ENCODE measurements at places on chromosomes 5 and 9. TPM values are rescaled to one million over a fixed set of nuclear protein-coding genes. Genes with fewer than 3 reads are reported as not detected.

ZNF483 gene
- 0.36 TPM for total RNA-seq

FOXI1 gene
- total RNA-seq = 0.16 TPM

CTNND2 gene
- not detected for total RNA-seq

FAM169A gene
- 1.5 TPM for total RNA-seq

NCS1 gene
- total RNA-seq = 19.7 TPM

SNCB gene
- total RNA-seq = not detected

IL5 gene
- not detected for total RNA-seq

HSPB3 gene
- not detected for total RNA-seq

GRCh38 chr5:1725641-1726468 lies 73.8 kb downstream of the MRPL36 start:
- no peak for ATAC-seq

DNA sequence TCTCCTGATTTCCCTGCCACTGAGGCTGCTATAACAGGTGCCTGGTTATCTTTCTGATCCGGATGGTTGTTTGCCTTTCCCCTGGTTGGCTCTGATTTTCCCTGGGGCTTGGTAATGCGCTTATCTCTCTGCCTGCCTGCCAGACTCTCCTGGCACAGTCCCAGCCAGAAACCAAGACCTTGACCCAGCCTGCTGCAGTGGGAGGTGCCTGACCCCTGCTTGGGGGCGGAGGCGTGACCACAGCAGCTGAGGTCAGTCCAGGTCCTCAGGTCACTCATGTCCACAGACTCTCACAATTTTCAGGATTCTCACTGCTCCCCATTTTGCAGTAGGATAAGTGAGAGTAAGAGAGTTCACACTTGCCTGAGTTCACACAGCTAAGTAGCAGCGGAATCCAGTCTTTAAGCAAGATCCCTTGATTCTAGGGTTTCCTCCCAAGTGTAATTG lies 24.4 kb upstream of the SYNPO start:
- no peak for ATAC-seq

- ATAC-seq = peak; percentile 20
These were observed 535 bp downstream of the JMY start for GRCh38 chr5:79236362-79236969.

GRCh38 chr5:166517976-166518375 lies 1773.5 kb upstream of the WWC1 start:
- no peak for ATAC-seq

DNA sequence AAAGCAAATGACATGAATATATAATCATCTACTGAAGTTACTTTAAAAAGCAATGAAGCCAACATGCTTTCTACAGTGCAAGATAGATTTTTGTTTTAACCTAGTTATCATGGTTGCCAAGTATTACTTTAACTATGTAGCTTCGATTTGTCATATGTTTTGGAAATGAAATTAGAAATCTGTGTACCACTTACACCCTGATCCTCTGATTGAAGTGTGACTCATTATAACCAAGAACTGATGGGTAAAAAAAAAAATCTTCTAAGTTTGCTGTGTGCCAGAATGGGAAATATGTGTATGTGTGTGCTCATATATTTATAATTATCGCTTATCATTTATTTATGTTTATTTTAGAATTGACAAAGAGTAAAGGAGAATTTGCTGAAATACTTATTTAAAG lies 9.1 kb upstream of the CDC42SE2 start:
- ATAC-seq = no peak

GRCh38 chr9:136754059-136754572 lies 3.9 kb downstream of the LCN8 start:
- ATAC-seq = no peak

GRCh38 chr5:171823269-171823668 lies 37.7 kb downstream of the SMIM23 start:
- ATAC-seq = no peak

- peak; percentile 78 for ATAC-seq
These were observed 22.2 kb downstream of the AHRR start for GRCh38 chr5:343461-344401.

DNA sequence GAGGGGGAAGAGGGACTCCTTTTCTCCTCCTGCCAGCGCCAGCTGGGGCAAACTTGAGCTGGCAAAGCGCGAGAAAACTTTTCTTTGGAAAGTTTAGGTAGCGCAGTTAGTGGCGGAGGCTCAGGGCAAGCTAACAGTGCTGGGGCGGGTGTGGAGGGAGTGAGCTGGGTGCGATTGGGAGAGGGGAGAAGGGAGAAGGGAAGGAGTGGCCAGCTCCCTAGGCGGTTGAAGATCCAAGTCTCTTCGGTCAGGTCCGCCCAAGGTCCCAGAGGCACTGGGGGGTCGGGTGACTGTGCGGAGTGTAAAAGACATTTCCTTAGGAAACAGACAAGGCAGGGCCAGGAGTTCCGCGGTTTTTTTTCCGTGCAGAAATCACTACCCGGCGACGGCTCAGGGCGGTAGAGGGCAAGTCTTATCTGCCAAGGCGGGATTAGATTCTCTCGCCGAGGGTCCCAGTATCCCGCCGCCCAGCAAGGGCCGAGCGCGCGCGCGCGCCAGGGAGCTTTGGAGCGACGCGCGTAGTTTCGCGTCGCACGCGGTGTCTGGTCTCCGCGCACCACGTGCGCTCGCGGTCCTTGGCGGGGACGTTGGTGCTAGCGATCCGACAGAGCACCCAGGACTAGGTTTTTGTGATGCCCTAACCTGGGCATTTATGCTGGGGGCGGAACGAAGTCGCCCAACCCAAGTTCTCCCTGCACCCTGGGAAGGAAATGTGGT lies 33.6 kb upstream of the NFIB start:
- ATAC-seq = peak; percentile 45

GRCh38 chr9:27528886-27529315 lies 713 bp downstream of the MOB3B start:
- ATAC-seq = peak; percentile 64

- no peak for ATAC-seq
These were observed 470 bp downstream of the IL31RA start for GRCh38 chr5:55851675-55851979.

DNA sequence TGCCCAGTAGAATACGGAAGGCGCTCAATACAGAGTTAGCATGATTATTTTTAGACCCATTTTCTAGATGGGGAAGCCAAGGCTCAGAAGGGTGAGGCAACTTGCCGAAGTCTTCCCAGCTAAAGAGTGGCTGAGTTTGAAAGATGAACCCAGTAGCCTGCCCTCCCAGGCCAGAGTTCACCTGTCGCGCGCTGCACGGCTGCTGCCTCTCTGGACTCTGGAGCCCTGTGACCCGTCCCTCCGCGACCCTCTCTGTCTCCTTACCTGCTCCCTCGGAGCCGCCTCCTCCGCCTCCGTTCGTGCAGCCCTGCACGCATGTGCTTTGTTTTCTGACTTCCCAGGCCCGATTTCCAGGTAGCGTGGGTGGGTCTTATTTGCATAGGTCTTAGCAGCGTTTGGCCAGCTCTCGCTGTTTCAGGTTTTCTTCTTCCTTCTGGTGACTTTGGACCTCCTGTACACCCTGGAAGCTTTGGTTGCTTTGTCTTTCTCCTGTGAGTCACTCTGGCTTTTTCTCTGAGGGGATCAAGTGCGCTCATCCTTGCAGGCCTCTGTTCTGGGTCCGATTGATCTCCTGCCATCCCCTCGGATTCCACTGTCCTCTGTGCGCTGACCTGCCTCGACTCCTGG lies at the start of gene RNF183:
RNF183 (minus strand) TSS at position 585 of the 627 bp plus-strand sequence. CDS start 5,192 bp downstream, outside the sequence.
- ATAC-seq = peak; percentile 84

GRCh38 chr9:27888661-27889295 lies 315.5 kb upstream of the C9orf72 start:
- peak; percentile 60 for ATAC-seq

DNA sequence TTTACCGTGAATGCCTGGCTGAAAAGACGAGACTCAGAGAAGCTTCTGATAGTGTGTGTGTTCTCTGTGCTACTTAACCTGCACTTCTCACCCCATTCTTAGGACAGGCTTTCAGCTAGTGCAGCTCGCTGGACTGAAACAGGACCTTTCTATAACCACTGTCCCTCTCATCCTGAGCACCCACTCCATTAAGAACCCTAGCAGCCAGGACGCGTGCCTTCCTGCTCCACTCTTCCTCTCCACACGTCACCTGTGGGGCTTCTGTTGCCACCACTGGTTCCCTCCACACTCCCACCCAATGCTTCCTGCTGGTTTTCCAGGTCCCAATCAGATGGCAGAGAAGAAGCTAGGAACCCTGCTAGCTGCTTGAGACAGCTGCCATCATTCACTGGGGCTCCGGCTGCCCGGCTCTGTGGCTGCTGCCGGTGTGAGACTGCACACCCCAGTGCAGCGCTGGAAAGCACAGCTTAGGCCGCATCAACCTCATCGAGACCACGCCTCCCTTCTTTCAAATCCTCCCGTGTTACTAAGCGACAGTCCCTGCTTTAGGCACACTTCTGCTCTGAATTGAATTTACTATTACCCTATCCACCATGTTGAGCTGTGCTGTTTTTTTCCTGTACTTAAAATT lies 44.0 kb downstream of the RNF130 start:
- no peak for ATAC-seq

GRCh38 chr9:91814201-91814600 lies 135.8 kb downstream of the ROR2 start:
- no peak for ATAC-seq

GRCh38 chr5:113224605-113225065 lies 210.2 kb downstream of the TSSK1B start:
- ATAC-seq = no peak

- no peak for ATAC-seq
These were observed 293.2 kb downstream of the EPB41L4A start for GRCh38 chr5:112125903-112126302.

GRCh38 chr9:112546149-112547012 lies 59.8 kb downstream of the KIAA1958 start:
- peak; percentile 67 for ATAC-seq

DNA sequence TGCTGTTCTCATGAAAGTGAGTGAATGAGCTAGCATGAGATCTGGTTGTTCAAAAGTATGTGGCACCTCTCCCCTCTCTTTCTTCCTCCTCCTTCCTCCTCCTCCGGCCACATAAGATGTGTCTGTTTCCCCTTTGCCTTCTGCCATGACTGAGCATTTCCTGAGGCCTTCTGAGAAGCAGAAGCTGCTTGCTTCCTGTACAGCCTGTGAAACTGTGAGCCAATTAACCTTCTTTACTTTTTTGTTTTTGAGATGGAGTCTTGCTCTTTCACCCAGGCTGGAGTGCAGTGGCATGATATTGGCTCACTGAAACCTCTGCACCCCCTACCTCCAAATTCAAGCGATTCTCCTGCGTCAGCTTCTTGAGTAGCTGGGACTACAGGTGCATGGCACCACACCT lies 6.1 kb downstream of the S100Z start:
- no peak for ATAC-seq

DNA sequence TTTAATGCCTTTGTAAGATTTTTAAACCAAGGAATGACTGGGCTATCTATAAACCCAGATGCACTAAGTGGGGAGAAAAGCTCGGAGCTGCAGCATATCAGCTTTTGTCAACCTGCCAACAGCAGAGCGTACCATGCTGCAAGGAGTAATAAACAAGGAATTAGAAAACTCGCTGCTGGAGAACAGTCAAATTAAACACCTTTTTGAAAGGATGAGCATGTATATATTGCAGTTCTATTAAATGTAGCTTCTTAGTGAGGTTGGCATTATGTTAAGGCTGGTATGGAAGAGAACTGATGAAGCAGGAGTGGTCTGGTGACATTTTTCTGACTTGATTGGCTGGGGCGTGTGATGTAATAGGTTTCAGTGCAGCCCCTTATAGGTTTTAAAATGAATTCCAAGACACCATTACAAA lies 74.7 kb downstream of the PIK3R1 start:
- no peak for ATAC-seq

DNA sequence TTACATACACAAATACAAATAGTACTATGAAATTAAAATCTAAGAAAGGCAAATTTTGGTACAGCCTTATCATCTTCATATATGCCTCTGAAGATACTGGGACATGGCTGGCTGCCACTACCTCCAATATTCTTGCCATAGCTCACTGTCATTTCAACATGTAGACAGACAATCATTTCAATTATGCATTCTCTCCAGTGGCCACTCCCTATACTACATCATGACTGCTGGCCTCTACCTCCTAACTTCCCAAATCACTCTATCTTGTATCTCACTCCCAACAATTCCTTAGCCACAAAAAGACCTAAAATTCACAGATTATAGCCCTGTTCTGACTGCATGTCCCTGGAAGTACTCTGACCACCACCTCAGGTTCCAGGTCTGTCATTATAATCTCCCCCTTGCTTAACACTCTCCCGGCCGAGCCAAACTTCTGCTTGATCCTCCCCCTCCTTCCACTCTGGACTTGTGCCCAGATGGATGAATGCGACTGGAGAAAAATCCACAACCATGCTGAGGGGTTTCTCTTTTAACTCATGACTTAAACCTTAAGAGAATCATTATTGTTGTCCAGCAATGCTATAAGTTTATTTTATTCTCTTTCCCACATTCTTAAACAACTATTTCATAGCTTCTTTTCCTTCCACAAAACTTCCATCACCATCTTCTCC lies 225.3 kb upstream of the TLE4 start:
- ATAC-seq = no peak

GRCh38 chr5:167355346-167355745 lies 936.1 kb upstream of the WWC1 start:
- ATAC-seq = no peak

- no peak for ATAC-seq
These were observed 12.6 kb upstream of the NANS start for GRCh38 chr9:98043915-98044314.

DNA sequence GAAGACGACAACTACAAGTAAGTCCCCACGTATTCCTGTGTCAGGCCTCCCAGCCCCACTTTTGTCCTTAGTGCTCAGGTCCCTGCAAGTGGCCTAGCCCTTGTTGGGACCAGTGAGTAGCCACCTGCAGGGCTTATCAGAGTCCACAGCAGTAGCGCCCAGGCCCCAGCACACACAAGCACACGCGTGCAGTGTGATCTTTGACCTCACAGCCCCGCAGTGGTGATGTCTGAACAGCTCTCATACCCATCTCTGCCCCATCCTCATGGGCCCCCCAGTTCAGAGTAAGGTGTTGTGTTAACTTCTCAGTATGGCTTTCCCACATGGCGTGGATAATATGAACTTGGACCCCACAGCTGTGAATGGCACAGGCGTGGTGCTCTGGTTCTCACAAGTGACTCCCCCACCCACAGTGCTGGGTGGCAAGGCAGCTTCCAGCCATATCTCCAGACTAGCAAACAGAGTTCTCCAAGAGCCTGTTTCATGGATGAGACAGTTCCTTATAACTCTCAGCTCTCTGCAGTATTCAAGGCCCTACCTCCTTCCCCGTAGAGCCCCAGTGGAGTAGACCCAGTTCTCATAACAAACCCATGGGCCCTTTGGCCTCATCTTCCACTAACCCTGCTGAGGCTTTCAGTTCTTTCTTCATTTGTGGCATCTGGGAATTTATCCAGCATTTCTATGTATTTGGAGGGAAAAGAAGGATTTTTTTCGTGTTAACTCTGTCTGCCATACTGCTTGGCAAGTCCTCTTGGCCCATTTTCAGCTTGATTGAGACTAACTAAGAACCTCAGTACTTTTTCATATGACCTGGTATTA lies 46.5 kb upstream of the ANGPTL2 start:
- no peak for ATAC-seq

- ATAC-seq = no peak
These were observed 35.8 kb downstream of the WNK2 start for GRCh38 chr9:93219692-93220091.

- no peak for ATAC-seq
These were observed 303.1 kb downstream of the ELAVL2 start for GRCh38 chr9:23522952-23523351.

- no peak for ATAC-seq
These were observed 31.7 kb upstream of the CDH6 start for GRCh38 chr5:31161781-31162181.

GRCh38 chr5:176362233-176362490 lies 598 bp upstream of the KIAA1191 start:
- no peak for ATAC-seq

All from esophagus mucosa (tissue), 1 donor.